ENCODE measurements at places on chromosomes 11 and 22.

GRCh38 chr22:29108137-29108536 lies 35.3 kb downstream of the KREMEN1 start:
- no peak for DNase-seq

GRCh38 chr11:16979703-16980622 lies 34.3 kb downstream of the PLEKHA7 start:
- no peak for DNase-seq

- DNase-seq, result no peak
These were observed 30.5 kb downstream of the ARAP1 start for GRCh38 chr11:72721689-72722049.

- DNase-seq, result no peak
These were observed 10.4 kb downstream of the ALG12 start for GRCh38 chr22:49907807-49908206.

DNA sequence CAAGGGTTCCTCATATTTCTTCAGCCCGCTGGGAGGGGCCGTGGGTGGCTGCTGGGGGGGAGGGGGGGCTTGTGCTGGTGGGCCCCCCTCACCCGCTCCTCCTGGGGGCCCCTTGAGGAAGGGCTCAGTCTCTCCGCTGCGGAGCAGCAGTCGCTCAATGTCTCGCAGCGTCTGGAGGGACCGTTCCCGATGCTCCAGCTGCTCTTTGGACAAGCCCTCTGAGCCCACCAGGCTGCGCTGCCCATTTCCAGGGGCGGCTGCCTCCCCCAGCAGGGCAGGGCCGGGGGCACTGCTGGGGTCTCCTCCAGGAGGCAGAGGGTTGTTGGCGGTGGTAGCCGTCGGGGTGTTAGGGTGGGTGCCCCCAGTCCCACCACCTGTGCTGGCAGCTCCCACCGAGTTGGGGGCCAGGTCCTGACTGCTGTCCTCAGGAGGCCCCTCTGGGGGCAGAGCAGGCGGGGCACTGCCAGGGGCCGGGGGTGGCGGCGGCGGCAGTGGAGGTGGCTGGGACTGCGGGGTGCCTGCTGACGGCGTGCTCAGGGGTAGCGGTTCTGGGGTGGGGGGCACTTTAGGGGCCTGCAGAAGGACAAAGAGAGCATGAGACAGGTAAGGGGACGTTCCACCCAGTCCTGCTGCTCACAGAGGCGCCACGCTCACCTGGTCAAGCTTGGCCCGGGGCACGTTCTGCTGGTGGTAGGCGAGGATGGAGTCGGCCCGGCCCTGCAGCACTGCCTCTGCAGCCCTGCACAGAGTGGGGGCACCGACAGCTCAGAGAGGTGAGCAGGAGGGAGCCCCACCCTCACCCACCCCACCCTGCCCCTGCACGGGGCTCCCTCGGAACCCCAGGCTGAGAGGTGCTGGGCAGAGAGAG lies 18.9 kb downstream of the CXCR5 start:
- no peak for DNase-seq

DNA sequence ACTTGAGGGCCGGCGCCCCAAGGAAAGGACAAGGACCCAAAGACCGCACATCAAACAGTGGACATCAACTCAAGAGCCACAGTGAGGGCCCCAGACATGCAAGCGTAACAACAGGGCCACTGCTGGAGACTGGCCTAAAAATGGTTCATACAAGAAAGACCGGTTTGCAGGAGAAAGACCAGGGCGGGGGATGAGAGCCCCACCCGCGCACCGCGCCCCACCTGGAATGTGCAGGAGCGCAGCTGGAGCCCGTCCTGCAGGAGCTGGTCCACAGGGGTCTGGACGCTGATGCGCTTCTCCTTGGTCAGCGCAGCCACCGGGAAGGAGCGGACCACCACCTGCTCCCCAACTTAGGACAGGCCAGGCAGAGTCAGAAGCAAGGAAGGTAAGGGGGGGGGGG lies 13.9 kb downstream of the SBF1 start:
- DNase-seq, result no peak

GRCh38 chr11:118247041-118247440 lies 5.1 kb downstream of the MPZL3 start:
- DNase-seq, result no peak

DNA sequence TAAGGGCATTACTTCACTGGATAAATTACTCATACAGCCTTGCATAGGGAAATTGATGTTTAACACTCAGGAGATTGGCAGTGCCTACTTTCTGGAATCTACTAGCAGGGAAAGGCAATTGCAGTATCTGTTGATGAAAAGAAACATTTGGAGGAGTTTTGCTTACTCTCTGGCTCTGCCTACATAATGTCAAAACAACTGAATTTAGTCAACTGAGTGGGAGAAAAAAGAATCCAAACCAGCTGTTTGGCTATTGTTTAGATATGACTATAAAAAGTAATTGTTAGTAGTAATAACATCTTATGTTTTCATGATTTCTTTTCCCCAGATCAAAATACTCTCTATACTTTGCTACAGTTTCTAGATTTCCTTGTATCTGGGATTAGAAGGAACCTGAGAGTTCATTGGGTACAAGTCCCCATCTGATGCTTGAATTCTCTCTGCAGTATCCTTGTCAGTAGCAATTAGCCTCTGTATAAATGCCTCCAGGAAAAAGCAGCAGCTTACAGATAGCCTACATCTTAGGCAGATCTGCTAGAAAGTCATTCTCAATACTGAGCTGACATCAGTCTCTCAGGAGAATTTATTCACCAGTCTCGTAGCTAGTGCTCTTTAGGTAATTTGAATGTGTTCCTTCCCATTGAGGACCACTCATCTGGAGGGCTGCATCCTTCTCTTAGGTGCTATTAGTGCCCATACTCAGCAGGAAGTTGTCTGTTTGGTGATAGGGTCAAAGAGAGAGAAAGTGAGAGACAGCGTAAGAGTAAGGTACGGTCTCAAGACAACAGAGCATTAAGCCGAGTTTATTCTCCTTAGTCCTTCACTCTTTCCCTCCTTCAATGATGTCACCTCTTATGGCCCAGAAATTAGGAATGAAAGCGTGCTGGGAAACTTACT lies 185.9 kb upstream of the CCDC90B start:
- DNase-seq, result no peak

DNA sequence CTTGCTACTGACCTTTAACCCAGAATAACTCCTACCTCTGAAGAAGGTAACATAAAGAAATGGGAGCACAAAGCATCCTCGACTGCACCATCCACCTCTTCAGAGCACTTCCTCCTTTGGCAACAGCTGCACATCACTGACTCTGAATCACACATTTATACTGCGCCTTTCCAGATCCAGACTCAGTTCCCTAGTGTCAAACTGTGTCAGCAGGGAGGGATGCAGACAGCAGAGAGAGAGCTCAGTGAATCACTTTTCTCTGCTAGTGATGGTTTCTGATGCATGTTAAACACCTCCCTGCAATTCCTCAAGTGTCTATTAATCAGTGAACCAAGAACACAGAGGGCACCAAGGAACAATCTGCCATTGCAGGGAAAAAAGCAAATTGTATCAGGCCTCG lies 118.9 kb downstream of the PLEKHA7 start:
- peak; percentile 48 for DNase-seq

DNA sequence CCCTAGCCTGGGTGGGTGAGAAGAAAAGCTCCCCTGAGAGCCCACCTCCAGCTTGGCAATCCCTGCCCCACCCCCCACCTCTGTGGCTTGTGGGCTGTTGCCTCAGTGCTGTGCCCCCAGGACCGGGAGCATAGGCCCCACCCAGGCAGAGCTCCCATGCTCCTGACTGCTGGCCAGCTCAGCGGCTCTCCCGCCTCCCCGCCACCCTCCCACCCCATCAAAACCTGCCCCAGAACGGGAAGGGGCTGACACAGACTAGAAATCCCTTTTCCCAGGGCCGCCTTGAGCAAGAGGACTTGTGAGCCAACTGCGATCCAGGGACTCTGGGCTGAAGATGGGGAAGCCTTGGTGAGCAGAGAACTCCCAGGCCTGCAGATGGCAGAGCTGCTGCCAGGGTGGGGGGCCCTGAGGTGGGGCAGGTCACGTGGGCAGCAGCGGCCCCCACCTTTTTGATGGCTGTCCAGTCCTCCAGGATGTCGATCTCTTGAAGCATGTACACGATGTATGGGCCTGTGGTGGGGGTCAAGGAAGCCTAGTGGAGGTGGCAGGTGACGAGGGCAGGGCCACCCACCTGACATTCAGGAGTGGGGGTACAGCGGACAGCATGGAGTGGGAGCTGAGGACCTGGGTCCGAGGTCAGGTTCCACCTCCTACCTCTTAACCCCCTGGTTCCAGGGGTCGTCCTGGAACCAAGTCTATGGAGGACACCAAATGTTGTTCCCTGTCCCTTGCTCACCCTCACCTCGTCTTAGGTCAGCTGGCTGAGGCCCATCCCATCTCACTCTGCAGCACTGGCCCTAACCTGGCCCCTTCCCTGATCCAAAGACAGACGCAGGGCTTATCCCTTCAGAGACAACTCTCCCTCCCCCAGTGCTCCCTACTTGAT lies 2.3 kb upstream of the RIN1 start:
- DNase-seq, result no peak

DNA sequence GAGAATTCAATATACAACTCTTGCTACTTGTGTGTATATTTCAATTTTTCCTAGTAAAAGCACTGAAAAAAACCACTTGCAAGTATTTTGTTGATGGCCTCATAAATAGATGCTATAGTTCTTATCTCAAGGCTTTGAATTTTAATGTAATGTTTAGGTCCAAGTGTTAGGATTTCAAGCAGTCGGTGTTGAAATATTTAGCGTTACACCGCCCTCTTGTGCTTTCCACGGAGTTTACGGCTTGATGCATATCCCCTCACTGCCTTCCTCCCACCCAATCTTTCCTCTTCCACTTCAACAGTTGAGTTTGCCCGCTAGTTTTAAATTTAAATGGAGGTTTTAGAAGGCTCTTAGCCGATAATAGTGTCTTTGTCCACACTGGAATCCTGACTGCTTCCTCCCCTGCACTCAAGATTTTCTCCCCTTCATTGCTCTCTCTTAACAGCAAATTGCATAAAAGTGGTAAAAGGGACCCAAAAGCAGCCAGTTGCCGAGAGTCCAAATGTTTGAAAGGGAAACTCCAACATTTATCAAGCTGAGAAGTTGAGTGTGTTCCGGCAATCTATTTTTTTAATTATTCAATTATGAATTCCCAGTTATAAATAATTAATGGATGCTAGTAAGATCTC lies 25.9 kb upstream of the HTATIP2 start:
- DNase-seq, result peak; percentile 59

DNA sequence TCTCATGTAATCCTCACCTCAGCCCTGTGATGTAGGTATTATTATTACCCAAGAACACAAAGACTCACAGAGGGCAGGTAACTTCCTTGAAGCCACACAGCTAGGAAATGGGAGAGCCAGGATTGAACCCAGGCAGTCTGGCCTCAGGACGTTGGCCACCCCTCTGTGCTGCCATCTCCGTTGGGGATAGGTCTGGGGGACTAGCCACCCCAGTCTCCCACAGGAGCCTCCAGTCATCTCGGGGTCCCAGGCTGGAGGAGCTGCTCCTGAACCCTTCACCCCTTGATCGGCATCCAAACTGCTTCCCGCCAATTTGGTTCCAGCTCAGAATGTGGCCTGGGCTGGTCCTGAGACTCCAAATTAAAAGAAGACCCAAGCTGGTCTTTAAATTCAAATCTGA lies 10.4 kb upstream of the TCF20 start:
- DNase-seq, result no peak

- DNase-seq, result no peak
These were observed 295.6 kb downstream of the NELL1 start for GRCh38 chr11:20964985-20965384.

DNA sequence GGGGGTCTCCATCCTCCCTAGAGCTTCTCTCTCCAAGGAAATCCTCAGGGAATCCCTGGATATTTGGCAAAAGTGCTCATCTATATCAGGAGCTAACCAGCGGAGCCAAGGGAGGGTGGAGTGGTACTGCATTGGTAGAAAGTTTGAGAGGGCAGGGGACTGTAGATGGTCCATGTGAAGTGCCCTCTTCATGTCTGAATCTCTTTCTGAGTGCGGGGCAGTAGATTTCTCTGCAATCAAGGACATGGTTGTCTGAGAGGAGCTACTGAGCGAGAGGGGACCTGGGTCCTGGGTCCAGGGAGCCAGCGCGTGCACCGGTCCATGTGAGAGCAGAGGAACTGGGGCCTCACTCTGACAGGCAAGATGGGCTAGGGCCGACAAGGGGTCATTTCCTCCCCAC lies 701 bp downstream of the DIXDC1 start:
- DNase-seq, result no peak

DNA sequence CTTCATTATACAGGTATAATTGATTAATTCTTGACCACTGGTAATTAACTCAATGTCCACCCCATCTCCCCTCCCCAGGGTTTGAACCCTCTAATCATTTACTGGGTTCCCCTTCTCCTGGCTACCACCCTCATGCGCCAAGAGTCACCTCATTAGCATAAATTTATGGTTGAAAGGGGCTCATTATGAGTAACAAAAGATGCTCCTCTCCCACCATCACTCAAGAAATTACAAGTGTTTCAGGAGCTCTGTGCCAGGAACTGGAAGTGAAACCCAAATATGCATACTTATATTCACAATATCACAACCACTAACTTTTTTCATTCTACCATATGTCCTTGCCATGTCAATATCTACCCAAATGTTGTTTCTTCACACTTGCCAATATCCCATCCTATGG lies 7.8 kb upstream of the STIP1 start:
- DNase-seq, result no peak

DNA sequence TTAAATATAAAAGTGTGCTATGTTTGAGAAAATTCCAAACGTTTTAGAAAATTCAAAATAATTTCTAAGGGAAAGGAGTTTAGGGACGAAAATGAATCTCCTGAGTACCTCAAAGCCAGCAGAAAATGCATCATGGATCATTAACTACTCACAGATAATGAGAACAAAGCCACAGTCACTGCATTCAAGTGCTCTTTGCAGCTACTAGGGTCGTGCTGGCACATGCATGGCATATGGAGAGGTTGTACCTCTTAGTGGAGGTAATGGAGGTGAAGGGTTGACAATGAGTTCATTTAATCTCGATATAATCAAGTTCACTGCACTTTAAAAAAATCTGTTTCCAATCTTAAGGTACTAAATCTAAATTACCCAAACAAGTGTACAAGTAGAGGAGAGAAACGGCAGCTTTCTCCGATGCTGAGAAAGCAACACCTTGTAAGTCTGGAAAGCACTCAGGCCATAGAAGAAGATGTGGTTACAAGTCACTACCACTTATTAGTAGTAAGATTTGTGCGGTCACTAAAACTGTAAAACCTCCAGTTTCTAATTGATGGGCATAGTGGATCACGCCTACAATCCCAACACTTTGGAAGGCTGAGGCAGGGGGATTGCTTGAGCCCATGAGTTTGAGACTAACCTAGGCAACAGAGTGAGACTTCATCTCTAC lies 261.1 kb upstream of the ANO3 start:
- no peak for DNase-seq

DNA sequence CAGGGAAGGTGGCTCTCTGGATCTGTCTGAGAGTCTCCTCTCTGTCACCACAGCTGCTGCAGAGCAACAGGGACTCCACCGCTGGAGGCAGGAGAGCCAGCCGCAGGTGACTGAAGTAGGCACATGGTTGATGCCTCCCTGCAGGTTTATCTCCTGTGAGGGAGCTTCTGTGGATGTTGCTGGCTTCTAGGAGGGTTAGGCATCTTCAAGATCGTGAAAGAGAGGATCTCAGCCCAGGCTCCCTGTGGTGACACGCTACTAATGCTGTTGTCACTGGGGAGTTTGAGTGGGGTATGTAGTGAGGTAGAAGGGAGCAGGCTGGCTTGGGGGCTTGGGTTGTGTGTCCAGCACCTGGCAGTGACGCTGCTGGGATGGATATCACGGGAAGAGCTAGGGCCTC lies 34.1 kb downstream of the DAGLA start:
- no peak for DNase-seq

GRCh38 chr11:88354912-88355311 lies 17.4 kb upstream of the CTSC start:
- no peak for DNase-seq

GRCh38 chr11:66264383-66264782 lies 4.1 kb upstream of the RAB1B start:
- no peak for DNase-seq

- no peak for DNase-seq
These were observed 736.5 kb downstream of the DLG2 start for GRCh38 chr11:84890676-84891075.

Measured in head of caudate nucleus (tissue), 42 donors.